ENCODE measurements at places on chromosomes 1 and 21.
A peak's percentile ranks its signal among the peaks of the same experiment; 100 is the strongest.

DNA sequence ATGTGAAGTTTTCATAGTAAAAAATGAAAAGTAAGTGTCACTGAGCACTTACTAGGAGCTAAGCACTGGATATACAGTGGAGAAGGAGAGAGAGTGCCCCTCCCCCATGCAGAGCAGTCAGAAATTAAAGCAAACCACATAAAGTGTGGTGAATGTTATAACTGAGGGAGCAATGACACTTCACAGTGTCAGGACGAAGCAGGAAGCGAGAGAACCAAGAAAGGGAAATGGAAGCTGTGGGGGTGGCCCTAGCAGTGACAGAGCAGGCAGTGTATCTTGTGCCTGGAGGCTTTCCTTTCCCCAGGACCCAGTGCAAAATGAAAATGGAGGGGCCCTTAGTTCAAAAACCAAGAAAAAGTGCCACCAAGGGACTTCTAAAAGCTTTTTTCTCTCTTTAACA lies 21.5 kb upstream of the RCAN3 start:
- peak; percentile 61 for DNase-seq

DNA sequence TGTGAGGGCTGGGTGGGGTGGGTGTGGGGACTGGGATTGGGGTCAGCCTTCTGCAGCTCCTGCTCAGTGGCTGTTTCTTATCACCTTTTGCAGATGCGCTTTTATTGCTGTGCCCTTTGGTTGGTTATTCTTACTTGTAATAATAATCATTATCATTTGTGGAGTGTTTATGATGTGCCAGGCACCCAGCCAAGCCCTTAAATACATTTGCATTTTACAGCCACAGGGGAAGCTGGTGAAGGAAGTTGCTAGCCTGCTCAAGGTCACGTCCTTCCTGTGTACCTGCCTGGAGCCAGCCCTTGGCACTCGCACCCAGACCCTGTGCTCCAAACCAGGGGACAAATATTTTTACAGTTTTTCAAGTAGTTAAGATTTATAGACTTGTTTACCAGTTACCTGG lies 144.0 kb downstream of the PGBD5 start:
- no peak for DNase-seq

DNA sequence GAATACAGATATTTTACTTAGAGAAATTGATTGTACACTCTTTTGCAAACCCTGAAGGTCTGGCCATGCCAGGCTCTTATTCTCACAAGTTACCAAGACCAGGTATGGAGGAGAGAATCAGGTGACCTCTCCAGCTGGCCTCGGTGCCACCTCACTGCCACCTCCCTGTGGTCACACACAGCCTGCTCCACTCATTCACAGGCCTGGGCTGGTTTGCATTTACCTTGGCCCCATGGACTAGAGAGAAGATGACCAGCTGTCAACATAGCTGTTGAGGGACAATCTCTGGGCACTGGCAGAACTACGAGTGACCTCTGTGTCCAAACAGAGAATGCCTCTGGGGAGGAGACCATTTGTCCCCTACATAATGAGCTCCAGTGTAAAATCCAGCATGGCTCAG lies 291.2 kb upstream of the RUNX1 start:
- no peak for DNase-seq

DNA sequence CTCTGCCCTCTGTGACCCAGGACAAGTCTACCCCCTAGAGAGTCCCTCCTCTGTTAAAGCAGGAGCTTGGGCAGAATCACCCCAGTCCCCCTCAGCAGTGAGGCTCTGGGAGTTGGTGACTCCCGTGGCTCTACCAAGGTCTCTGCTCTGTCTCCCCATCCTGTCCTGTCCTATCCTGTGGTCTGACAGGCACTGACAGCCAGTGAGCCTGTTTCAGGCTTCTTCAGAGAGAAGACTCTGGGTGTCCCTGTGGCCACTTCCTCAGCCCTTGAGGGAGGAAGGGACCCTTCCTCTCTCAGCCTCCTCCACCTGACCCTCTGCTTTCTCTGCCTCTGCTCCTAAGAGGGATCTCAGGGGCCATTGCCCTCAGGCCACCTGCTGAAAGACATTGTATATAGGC lies 148.7 kb downstream of the FCRL5 start:
- DNase-seq: no peak

DNA sequence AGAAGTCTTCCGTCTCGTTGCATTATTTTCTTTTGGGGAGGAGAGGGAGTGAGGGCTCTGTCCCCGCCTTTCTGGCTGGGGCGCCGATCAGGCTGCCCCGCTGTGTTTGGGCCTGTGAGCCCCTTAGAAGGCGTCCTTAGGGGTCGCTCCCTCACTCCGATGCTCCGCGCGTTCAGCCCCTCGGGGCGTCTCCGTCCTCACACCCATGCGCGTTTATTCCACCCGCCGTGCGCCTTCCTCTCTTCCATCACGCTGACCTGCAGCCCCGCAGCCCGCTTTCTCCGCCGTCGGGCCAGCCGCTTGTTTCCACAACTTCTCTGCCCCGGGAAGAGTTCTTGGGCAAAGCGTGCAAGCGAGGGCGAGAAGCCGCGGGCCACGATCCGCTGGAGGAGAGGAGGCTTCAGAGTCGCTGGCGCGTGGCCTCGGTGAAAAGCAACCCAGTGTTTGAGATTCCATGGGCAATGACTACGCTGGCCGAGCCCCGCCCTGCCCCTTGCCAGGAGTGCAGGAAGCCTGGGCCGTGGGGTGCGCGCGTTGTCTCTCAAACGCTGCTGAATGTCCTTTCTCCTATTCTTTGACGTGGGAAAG lies 27.7 kb downstream of the TRIM11 start:
- peak; percentile 8 for DNase-seq

DNA sequence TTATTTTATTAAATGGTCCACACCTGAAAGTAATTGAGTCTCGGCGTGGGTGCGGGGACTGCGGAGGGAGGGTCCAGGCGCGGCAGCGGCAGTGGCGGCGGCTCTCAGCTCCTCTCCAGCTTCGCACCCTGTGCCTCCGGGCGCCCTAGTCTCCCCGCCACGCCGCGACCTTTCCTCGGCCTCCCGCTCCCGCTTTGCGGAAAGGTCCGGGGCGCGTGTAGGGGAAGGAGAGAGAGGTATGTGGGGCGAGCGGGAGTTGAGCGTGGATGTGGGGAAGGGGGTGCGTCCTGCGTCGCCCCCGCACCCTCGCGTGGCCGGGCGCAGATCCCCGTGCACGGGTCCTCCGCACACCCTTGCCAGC lies 13.4 kb upstream of the ALX3 start:
- no peak for DNase-seq

- DNase-seq: no peak
These were observed 162.7 kb downstream of the ST6GALNAC3 start for GRCh38 chr1:76237211-76237610.

- no peak for DNase-seq
These were observed 4.3 kb upstream of the GPR153 start for GRCh38 chr1:6265151-6265550.

Data from activated T-cell treated with anti-CD3 and anti-CD28 coated beads, Interleukin-2, amount 50 U/mL, for 72 hours (primary cell).